ENCODE measurements at places on chromosomes 16 and 17. TPM values are rescaled to one million over a fixed set of nuclear protein-coding genes. Genes with fewer than 3 reads are reported as not detected.

The KRT12 gene
- total RNA-seq: not detected

The CEP112 gene
- total RNA-seq: 28.3 TPM

The C16orf86 gene
- 5.6 TPM for total RNA-seq

The DHRS7C gene
- 13.6 TPM for total RNA-seq

The CHST6 gene
- total RNA-seq: 1.6 TPM

The SPNS2 gene
- 18.7 TPM for total RNA-seq

The SERPINF2 gene
- total RNA-seq: 0.40 TPM

The PPP1R27 gene
- total RNA-seq: not detected

Data from heart left ventricle (tissue), 16 donors.